ENCODE measurements at places on chromosomes 3 and 15.

GRCh38 chr3:54850484-54851018, 77.3 kb downstream of the LRTM1 start:
- no peak for DNase-seq

- no peak for DNase-seq
Measured at GRCh38 chr3:128760881-128761280, 34.9 kb downstream of the RAB7A start.

DNA sequence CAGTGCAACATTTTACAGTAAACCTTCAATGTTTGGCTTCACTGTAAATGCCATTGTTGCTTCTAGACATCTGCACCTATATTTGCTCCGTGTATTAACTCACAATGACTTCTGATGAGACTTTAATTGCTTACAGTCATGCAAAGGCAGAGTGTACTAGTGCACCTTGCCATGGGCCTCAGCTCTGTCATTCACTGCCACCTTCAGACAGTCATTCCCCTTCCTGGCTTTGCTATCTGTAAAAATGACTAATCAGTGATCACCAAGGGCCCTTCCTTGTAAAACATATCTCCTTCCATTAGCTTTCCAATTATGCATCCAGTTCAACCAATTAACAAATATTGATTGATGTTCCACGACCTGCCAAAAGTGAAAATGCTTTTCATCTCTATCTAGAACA, 120.3 kb downstream of the ARRDC4 start:
- no peak for DNase-seq

DNA sequence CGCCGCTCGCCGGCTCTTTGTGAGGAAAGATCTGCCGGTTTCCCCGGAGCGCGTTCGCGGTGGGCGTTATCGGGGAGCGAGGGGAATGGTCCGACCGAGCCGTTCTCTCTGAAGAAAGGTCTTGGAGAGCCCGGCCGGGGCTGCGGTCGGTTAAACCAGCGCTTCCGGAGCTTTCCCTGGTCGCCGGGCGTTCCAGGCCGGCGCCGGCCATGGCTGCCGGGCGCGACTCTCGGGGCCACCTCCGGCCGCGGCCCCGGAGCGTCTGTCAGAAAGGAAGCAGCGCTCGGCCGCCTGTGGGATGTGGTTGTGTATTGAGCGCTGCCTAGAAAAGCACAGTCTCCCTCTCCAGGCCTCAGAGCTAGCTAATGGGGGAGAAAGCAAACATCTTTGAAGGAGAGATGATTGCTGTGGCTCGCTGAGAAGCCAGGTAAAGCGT, 731 bp downstream of the FYTTD1 start:
- DNase-seq = no peak

GRCh38 chr15:43881245-43881644, 54.4 kb downstream of the WDR76 start:
- no peak for DNase-seq

DNA sequence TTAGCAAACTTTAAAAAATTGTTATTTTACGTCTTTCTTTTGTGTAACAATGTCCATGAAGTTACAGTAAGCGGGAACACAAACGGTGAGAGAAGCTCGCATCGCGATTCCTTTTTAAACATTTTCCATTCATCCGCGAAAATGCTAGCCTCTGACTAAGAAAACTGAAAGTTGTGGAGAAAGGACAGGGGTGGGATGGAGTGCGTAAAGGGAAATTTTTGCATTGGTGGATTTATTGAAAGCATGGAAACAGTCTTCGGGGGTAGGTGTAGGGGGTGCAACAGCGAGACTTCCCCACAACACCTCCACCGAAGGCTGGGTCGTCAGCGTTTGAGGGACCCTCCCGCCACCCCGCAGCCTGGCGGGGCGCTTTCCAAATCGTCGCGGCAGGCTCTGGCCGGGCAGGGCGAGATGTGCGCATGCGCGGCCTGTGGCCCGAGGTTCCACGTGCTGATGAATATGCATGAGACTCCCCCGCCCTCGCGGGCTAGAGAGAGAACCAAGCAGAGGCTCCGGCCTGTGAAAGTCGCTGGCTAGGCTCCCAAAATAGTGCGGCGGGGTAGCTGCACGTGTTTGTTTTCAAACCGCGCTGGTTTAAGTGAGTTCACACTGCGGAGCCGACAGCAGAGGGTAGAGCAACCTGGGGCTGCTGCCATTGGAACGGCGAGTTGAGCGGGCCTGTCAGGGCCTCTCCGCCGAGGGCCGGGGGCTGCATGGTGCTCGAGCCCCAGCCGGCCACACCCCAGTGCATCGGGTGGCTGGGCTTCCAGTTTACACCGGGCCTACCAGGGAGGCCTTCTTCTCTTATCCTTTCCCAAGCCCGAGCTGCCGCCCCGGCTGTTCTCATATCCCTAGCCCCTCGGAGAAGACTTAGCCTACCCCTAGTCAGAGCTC, 9.9 kb downstream of the ZIC1 start:
- DNase-seq = no peak

DNA sequence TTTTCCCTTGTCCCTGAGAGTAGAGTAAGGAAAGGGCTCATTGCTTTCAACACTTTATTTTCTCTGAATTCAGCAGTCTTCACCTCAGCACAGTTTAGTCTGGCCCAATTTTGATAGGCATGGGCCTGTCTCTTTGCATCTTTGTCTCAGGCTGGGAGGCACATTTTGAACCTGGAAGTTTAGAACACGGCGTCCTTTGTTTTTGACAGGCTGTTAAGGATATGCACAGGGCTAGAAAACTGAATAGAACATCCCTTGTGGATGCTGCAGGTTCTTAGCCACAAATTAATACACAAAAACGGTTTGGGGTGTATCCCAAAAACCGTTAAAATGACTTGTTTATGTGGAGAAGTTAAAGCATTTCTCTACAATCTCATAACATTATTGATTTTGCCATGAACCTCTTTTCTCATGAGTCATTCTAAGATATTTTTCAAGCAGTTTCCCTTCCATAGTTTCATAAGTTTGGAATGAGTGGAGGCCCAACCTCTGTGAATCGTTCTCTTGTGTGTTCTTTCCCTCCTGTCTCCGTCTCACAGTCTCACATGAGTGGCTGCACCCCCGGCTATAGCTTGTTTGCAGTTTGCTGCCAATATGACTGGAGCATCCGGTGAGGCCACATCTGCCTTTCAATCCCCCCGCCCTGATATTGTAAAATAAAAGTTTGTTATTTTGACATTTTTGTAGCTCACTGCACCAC, 192.9 kb upstream of the EIF1B start:
- no peak for DNase-seq

GRCh38 chr3:102106416-102107097, 257.2 kb downstream of the NFKBIZ start:
- DNase-seq = no peak

DNA sequence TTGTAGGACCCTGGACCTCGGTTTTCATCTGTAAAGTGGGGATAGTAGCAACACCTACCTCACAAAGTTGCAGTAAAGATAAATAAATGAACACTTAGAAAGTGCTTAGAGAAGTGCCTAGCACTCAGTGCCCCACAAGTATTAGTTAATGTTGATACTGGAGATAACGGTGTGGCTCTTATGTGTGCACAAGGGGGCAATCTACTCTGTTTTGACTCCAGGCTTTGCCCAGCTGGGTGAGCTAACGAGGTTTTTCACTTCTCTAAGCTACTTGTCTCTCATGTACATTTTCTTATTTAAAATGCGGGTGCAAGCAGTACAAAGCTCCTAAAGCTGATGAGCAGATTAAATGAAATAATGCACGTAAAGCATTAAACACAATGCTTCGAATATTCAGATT, 193.5 kb upstream of the ICE2 start:
- DNase-seq = no peak

DNA sequence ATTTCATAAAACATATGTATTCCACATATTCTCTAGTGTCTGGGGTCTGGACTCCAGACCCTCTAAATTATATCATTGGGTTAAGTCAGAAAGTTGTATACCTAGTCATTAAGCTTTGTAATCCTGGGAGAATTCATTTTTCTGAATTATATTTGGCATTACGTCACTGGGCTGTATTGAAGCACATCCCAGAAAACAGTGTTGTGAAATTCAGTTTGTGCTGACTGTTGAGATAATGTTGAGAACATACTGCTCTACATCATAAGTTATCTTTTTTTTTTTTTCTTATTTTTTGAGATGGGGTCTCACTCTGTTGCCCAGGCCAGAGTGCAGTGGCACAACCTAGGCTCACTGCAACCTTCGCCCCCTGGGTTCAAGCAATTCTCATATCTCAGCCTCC, 153.1 kb upstream of the STT3B start:
- no peak for DNase-seq

DNA sequence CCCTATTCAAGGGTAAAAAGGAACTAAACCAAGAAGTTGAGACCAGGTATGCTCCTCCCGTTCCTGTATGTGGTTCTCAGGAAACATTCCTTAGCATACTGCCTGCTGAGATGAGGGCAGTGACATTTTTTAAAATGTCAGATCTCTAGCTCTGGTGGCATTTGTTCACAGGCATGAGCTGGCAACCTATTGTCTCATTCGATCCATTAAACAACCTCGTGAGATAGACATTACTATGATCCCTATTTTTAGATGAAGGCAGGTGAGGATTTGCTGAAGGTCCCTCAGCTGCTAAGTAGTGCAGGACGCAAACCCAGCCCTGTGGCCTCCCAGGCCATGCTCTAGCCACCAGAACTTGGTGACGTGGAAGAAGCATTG, 74.9 kb downstream of the SIDT1 start:
- DNase-seq = no peak

DNA sequence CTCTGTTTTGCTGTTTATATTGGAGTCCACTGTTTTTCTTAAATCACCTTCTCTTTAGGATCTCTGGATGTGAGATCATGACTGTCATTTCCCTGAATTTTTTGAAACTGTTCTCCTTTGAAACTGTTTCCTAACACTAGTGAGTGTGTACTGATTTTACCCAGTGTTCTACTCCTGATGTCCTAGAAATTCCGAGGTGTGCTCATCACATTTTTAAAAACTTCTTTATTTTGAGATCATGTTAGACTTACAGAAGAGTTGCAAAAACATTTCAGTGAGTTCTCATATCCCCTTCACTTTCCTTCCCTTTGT, 292.6 kb downstream of the NFKBIZ start:
- no peak for DNase-seq

DNA sequence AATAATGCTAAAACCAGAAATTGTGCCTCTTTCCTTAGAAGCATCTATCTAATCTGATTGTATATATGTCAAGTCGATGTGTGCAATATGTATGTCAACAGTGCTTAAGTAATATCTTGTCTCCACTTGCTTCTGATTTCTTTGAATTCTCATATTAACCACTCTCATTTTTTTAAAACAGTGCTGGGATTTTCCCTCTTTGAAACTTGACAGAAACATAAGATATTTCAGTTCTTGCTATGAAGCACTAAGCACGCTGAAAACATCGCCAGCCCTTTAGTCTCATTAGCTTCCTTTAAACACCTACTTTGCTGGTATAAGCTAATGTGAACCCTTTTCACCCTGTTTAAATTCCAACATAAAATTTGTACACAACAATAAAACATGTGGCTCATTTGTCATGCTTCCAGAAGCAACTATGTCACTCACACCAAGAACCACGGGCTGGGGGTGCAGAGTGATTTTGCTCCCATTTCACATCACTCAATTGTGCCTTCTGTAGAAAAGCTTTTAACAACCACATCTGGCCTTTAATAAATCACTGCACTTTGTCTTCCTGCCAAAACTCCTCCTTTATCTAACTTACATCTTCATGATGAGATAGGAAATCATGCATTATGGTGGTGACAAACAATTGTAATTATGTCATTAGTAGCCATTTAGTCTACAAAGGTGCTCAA, 185.2 kb downstream of the FOXP1 start:
- DNase-seq = peak; percentile 31

DNA sequence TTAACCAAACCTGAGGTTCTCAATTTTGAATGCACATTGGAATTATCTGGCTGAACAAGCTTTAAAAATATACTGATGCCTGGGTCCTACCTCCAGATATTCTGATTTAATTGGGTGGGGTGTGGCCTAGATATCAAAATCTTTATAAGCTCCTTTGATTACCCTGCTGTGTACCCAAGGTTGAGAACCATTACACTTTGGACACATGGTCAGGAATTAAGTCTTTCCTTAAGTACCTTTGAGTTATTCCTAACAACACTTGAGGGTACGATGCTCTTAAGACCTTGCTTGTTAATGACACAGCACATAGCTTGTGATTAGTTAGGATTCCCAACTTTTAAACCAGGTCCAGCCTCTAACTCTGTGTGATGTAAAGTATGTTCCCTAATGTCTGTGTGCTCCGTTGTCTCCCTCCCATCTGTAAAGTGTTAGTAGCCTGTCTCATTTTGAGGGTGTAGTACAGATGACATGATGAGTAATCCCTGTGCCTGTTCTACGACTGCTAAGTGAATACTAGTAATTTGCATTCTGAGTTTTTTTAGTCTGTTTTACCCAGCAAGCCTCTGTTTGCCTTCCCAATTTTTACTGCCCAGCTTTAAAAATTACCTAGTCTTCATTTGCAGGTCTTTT, 154.9 kb downstream of the KLHL25 start:
- DNase-seq = no peak

- DNase-seq = no peak
Measured at GRCh38 chr3:120568598-120568997, 27.5 kb upstream of the NDUFB4 start.

DNA sequence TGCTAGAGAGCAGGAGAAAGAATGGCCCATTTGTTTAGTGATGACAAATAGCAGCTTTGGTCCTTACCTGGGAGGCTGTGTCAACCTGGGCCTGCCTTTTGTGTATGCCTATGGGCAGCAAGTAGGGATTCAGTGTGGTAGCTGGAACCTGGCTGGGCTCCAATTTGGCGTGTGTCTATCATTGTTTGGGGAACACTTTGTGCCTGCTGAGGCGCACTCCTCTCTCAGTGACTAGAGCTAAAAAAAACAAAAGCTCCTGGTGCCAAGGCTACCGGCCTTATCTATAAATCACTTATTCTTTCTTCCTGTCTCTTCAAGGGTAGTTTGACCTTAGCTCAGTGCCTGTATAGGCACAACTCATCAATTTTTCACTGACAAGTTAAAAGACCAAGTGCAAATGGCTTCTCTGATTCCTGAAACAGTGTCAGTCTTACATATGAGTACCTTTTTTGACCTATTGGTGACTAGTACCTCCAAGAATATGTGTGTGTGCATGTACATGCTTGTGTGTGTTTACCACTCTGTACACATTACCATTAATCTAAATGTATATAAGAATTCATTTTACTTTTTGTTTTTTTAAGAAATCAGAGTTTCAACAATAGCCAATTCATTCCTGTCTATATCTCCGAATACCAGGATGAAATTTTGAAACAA, 54.6 kb downstream of the GMNC start:
- peak; percentile 54 for DNase-seq

GRCh38 chr15:92808598-92809063, 91.5 kb upstream of the CHD2 start:
- peak; percentile 23 for DNase-seq

DNA sequence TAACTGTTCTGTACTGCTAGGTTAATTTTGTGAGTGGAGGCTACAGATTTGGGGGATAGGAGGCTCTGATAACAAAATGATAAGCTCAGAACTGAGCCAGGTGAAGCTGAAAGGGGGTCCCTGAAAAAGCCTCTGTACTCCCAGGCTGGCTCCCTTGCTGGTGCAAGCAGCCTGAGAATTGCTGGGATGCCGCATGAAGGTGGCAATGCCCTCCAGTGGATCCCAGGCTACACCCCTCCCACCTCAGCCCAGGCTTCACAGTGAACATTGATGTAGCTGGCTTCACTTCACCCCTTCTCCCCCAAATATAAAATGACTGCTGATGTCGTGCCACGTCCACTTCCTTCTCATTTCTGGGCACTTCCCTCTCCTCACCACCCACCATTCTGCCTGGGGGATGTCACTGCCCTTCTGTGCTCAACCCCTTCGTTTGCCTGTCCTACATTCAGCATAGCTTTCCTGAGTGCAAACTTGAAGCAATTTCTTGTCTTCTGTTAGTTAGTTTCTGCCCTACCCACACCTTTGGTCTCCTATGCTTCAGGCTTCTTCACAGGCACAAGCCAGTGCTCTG, 9.7 kb upstream of the ARHGEF26 start:
- no peak for DNase-seq
